ENCODE measurements at places on chromosomes 11 and 22. TPM values are rescaled to one million over a fixed set of nuclear protein-coding genes. Genes with fewer than 3 reads are reported as not detected.

DNA sequence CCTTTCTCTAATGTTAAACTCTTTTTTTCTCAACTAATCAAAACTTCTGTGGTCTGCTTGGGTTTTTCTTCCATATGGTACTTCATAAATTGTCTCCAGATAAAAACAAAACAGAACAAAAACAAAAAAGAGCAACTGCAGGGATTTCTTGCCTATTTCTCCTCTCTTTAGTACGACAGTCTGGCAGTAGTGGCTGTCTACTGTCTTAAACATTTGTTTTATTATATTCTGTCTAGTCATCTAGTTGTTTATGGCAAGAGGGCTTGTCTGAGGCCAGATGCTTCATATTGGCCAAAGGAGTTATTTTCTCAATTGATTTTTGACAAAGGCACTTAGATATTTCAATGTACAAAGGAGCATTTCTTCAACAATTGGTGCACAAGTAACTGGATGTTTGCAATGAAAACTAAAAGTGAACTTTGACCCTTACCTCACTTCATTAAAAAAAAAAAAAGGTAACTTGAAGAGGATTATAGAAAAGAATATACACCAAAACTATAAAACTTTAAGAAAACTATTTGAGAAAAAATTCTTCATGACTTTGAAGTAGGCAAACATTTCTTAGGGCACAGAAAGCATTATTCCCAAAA, 404.2 kb downstream of the LUZP2 start:
- no peak for DNase-seq

DNA sequence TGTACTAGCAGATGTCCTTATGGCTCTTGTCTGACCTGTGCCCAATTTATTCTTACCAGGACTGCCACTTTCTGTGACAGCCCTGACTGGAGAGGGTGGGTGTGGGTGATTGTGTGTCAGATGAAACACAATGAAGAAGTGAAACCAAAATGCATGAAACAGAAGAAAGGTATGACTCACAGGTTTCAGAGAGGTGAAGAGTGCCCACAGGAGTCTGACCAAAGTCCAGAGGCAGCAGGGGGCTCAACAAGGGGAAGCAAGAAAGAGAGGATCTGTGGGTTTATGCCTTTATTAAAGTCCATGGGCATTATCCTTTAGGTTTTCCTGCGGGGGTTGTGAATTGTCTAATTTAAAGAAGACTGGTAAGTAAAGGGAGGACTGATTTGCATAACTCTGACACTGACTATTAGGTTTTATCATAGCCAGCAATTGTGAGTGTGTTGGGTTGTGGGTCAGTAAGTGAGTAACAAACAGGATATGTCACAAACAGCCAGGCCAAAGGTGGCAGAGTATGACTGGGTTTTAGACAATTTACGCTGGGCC, 3.9 kb upstream of the OR4C6 start:
- no peak for DNase-seq

GRCh38 chr11:114794048-114794684, 115.8 kb downstream of the NXPE2 start:
- DNase-seq: no peak

- DNase-seq: no peak
These were observed 26.4 kb downstream of the APOL3 start for GRCh38 chr22:36134182-36134581.

DNA sequence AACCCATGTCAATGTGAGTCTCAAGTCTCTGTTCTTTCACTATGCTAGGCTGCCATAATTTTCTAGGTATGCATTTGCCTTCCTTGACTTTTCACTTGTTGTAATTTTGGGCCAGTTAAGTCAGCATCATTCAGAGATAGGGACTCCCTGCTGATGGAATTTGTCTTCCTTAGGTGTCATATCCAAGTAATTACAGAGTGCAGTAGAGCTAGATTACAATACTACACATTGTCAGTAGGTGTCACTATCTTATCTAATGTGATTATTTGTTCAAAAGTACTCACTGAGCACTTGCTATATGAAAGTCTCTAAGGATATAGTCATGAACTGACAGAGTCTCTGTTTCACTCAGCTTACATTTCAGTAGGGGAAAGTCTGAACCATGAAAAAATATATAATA, 25.0 kb upstream of the SYN3 start:
- no peak for DNase-seq

HBG2 gene
- polyA plus RNA-seq: 1,916 TPM

GGT1 gene
- polyA plus RNA-seq: 57.1 TPM

OR2AG1 gene
- polyA plus RNA-seq: not detected
